NCI-H2171 (cell line): ENCODE measurements at places on chromosomes 12 and 14.

- DNase-seq = no peak
These were observed 21.1 kb upstream of the TTC7B start for GRCh38 chr14:90837355-90837754.

DNA sequence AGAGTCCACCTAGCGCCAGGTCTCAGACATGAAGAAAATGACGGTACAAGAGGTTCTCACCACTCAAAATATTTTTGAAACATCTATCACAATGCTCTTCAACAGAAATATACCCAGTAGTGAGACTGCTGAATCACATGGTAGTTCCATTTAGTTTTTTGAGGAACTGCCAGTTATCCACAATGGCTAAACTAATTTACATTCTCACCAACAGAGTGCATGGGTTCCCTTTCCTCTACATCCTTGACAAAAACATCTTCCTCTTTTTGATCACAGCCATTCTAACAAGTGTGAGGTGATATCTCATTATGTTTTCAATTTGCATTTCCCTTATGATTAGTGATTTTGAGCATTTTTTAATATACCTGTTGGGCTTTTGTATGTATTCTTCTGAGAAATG, 5.7 kb upstream of the GPR65 start:
- DNase-seq = no peak

GRCh38 chr14:30587141-30587540, 28.2 kb downstream of the G2E3 start:
- no peak for DNase-seq

- no peak for DNase-seq
These were observed 17.8 kb downstream of the RASSF8 start for GRCh38 chr12:25976289-25976688.

- peak; percentile 83 for DNase-seq
These were observed 78.3 kb downstream of the LGMN start for GRCh38 chr14:92670160-92670559.

DNA sequence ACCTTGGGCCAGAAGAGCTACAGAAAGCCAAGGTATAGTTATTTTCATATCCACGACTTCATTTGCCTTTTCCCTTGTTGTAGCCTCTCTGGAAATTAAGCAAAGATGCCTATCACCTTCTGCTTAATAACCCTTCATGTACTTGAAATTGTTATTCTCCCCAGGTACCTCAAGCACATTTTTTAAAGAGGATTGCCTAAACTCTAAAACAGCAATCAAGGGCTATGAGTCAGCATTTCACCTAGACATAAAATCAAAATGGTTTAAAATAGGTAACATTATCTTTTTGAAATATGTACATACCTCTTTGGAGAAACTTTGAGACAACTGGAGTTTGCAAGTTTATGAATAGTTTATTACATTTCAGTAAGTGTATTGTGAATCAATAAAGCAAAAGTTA, 11.6 kb downstream of the DTD2 start:
- DNase-seq = no peak
